Activated gamma-delta T cell (primary cell): ENCODE measurements at places on chromosomes 2 and 18.

DNA sequence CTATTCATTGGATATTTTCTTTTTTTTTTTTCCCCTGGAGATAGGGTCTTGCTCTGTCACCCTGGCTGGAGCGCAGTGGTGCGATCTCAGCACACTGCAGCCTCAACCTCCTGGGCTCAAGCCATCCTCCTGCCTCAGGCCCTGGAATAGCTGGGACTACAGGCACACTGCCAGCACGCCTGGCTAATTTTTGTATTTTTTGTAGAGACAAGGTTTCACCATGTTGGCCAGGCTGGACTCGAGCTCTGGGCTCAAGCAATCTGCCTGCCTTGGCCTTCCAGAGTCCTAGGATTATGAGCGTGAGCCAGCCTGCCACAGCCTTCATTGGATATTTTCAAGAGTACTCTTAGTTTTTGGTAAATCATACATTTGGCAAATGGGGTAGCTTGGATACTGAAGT is 9.0 kb upstream of the MCFD2 start:
- DNase-seq: no peak

- no peak for DNase-seq
Observed at GRCh38 chr18:63465059-63465458, 11.7 kb upstream of the SERPINB5 start.

GRCh38 chr2:224722770-224723169 is 6.6 kb upstream of the CCDC195 start:
- DNase-seq: no peak

DNA sequence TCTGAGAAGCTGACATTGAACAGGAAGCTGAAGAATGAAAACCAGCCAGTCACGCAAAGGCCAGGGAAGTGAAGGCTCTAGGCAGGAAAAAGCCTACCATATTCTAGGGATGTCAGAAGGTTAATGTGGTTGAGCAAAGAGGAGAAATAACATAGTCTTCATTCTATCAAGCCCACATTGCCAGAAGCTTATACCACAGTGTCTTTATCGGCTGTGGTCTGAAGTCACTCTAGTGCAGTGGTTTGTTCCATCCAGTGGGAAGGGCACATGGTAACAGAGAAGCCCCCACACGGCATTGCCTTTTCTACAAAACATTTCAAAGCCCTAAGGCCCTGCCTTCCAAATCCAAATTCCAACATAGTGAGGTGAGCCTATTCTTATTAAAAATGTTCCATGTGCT is 311.3 kb downstream of the TNS1 start:
- DNase-seq: no peak

- DNase-seq: no peak
Observed at GRCh38 chr2:230583581-230583980, 129.1 kb upstream of the CAB39 start.

- no peak for DNase-seq
Observed at GRCh38 chr18:44536046-44536445, 144.6 kb upstream of the SETBP1 start.

DNA sequence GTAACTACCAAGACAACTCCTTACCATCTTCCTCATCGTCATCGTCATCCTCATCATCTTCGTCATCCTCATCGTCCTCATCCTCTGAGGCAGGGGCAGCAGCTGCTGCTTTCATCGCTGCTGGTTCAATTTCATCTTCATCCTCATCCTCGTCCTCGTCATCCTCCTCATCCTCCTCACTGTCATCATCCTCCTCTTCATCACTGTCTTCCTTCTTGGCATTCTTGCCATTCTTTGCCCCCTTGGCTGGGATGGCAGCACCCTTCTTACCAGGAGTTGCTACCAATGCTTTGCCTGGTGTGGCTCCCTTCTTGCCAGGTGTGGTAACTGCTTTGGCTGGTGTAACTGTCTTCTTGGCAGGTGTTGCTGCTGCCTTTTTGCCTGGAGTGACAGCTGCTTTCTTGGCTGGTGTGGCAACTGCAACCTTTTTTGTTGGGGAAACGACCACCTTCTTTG is 2.7 kb downstream of the NCL start:
- no peak for DNase-seq

DNA sequence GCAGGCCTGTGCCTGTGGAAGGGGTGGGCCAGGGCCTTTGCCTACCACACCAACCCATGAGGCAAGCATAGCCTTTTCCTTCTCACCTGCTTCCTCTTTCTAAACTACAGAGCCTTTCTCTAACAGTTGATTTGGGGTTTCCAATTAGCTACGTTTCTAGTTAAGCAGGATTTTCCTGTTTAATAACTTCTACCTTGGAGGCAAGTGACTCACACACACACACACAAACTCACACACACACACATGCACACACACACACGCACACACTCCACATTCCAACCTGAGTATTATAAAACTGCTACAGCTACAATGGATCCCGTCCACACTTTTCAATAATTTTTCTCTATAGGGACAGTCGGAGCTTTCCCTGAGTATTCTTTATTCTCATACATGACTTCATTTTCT is 84.9 kb downstream of the SOX11 start:
- no peak for DNase-seq

DNA sequence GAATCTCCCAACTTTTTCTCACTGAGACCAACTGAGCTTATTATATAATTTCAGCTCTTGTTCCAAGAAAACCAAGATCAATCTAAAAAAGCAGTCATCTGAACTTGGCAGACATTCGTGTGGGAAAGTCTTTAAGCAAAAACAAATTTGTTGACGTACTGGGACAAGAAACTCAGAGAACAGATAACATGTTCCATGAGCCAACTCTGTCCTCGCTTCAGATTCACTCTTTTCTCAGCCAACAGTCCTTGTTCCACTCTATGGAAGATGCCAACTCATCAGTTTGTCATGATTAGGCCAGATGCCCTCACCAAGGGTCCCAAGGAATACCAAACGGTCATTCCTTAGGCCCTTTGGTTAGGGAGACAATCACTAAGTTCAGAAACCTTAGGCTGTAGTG is 224.2 kb upstream of the CTAGE1 start:
- no peak for DNase-seq

DNA sequence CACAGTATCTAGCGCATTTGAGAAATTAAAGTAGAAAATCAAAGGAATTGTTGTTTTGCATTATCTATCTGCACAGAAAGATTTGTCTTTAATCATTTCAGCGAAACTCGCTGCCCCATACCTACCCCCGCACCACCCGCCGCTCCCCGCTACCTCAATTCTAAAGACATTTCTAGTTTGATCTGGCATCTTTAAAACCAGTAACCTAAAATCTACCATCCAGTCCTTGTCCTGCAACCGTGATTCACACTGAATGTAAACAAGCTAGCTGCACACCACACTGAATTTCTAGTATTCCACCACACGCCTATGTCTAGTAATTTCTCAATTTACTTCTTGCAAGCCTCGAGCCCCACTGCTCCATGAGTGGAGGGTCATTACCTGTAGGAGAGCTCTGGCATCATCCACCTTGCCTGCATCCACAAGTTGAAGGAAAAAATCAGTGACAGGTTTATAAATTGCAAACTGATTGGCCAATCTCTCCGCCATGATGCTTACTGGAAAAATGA is 60.1 kb downstream of the ABCG8 start:
- DNase-seq: no peak

DNA sequence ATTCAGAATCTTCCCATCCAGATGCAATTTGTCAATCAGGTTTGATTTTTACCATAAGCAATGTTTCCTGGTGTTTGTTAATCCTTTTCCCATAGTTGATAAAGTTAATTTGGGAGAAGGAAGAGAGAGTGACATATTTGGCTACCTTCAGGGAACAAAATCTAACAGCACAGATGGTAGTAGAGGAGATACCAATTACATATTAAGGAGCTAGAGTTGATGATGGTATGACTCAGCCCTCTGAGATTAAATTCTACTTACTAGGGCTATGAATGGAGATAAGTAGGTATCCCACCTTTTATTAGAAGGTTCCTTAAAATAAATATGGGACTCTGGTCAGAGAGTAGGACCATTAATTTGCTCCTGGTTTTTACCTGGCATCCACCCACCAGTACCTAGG is 139.7 kb downstream of the EHBP1 start:
- DNase-seq: no peak

DNA sequence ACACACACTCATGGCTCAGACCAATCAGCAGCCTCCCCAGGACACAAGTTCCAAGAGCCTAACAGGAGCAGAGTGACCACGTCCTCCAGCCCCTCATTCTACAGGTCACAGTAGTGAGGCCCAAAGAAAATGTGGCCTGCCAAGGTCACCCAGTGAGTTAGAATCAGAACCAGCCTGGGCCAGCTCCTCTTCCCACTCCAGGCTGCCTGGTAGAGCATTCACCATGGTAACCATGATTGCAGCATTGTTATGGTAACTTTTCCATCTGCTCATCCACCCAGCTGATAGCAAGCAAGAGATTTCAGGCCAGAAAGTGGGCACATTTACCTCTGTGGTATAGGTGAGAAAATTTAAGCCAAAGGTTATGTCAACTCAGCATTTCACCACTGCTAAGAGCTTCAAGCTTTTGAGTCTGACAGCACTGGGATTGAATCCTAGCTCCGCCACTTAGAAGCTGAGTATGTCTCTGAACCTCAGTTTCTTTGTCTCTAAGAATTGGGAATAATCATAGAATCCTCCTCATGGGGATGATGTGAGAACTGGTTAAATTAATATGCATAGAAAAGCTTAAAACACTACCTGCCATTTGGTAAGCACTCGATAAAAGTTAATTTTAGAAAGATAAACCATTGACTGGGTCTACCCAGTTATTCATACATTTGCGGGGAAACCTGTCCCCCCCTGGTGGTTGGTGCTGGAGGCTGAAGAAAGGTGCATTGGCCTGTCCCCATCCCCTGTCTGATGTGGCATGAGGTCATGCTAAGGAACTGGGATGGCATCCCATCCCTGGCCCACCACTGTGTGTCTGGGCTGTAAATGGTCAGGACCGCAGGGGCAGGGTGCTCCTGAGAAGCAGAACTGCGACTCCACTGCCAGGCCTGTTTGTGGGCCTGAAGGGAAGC is 181.5 kb downstream of the KLHL29 start:
- no peak for DNase-seq

- DNase-seq: no peak
Observed at GRCh38 chr2:98416383-98417159, 28.1 kb upstream of the INPP4A start.

GRCh38 chr2:71546275-71546638 is 92.9 kb downstream of the DYSF start:
- no peak for DNase-seq

GRCh38 chr2:98484652-98485452 is 40.2 kb downstream of the INPP4A start:
- DNase-seq: no peak

- no peak for DNase-seq
Observed at GRCh38 chr2:8217468-8218030, 464.3 kb upstream of the ID2 start.

GRCh38 chr2:115386465-115386864 is 944.0 kb downstream of the DPP10 start:
- DNase-seq: no peak

DNA sequence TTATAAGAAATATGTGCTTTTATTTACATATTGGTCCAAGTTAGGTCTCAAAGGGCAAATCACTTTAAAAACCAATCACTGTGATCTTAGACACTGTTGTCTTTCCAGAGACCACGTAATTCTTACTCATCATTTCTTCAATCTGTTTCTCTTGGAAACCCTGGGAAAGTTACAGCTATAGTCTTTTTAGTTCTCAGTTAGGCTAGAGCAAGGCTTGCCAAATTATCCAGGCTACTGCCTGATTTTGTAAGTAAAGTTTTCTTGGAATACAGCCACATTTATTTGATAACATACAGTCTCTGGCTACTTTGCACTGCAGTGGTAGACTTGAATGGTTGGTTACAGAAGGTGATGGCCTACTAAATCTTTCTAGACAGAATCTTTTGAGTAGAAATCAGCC is 106.0 kb downstream of the KIAA1328 start:
- DNase-seq: no peak

DNA sequence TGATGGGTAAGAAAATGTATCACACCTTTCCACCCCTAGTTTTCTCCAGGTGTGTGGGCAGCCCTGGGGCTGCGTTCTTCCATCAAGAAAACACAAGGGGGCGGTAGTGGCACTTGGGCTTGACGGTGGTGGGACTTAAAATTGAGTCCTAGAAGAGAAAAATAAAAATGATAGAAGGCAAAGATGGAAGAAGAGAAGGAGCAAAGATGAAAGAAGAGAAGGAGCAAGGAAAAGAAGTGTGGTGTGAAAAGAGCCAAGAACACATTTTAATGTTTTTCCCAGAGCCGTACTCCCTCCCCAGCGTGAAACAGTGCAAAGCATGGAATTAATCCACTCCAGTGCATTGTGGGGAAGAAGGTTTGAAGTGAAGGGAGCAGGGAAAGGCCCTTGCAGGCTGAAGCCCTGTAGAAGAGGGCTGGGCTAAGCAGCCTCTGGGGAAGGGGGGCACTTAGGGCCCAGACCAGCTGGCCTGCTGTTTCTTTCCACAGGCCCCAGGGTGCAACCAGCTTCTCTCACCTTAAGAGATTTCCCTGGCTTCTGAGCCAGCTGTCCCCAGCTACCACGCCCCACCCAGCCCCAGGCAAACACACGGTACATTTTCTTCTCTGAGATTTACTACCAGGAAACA is 256.8 kb downstream of the RNF152 start:
- DNase-seq: no peak

DNA sequence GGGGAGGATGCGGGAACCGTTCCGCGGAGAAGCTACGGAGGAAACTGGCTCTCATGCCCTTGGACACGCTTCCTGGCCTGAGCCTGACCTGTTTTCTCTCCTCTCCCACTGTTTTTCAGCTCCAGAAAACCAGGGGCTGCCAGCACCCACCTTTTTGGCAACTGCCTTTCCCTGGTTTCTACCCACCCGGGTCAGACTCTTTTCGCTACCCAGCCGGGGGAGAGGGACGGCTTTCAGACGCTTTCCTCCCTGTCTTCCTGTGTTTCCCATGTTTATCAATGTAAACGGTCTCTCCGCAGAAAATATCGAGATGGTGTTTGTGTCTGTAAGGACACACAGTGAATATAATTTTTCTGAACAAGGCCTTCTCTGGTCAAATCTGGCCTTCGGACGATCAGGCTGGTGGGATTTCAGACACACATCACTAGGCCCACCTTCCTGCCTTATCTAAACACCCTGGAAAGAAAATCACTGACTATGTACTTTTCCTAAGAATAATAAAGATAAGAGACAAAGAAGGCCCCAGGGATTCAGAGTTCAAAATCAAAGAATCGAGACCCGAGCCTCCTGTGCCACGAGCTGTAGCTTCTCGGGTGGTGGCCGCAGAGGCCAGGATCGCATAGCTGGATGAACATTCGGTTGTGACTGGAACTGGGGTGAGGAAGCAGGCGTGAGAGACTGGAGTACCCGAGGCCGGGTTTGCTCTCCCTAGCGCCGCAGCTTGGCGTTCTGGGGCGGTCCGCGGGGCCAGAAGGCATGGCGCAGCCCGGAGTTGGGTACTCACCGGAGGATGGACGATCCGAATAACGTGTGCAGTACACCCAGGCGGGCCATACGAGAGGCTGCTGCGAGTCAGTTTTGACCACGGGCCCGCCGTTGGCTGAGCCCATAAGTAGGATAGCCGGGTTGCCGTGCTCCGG is 1.7 kb downstream of the EN1 start:
- no peak for DNase-seq
